Coronary artery (tissue), 2 donors: ENCODE measurements at places on chromosomes 2 and 18.

DNA sequence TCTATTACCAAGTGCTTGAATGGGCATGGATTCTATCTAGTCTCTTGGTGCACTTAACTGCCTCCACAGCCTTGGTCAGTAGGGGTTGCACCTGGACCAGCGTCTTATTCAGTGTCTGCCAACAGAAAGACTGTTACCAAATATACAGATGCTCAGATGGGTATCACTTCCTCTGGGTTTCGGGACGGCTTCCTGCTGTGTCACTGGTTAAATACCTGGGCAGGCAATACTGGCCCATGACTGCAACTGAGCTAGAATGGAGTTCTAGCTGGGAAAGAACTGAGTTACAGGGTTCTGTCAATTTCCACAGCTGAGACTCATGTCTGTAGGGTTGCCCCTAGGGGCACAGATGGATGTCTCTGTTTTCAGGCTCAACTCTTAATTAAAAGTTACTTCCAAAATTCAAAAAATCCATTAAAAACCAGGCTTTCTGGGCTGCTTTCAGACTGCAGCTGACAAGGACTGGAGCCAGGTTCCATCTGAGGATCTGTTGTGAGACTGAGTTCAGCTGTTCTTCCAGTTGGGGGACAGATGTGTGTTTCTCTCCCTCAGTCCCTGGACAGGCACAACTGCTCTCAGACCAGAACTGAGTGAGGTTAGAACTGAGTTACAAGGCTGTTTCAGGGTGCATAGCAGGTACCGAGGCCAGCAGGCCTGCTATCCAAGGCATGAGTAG, 789.6 kb upstream of the SLC8A1 start:
- DNase-seq, result no peak

DNA sequence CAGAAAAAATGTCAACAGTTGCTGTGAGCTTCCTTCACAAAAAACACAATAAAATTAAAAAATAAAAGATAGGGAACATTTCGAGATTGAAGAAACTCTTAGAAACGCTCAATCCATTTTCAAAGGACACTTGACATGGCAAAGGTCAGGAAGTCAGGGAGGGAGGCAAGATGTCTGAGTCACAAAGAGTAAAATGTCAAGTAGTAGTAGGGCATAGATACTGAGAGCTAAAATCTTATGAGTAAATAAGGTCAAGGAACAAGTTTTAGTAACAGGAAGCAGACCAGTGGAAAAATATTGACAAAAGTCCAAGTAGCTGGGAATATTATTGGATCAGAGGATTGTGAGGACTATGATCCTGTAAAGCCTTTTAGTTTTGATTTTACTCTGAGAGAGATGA, 495.6 kb downstream of the TMX3 start:
- DNase-seq, result no peak

DNA sequence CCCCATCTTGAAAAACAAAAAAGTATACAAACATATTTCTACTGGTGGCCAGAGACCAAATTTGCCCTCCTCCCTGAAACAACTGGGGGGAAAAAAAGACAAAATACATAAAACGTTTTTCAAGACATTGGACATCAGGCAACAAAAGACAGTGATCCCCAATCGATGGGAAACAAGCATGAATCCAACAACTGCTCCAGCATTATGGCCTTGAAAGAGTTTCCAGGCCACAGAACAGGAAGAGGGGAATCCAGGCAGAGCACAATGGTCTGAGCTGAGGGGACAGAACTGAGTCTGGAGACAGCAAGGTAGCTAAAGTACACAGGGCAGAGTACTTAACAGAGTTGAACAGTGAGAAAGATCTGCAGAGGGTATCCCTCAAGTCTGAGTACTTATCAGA, 4.4 kb downstream of the CCDC88A start:
- DNase-seq, result no peak

GRCh38 chr2:101808006-101808562, 110.6 kb downstream of the MAP4K4 start:
- DNase-seq, result no peak

- no peak for DNase-seq
Observed at GRCh38 chr2:225008935-225009334, 33.3 kb downstream of the DOCK10 start.

- DNase-seq, result no peak
Observed at GRCh38 chr2:20565623-20566236, 85.2 kb downstream of the HS1BP3 start.

- DNase-seq, result no peak
Observed at GRCh38 chr2:36708041-36708741, 11.7 kb downstream of the VIT start.

DNA sequence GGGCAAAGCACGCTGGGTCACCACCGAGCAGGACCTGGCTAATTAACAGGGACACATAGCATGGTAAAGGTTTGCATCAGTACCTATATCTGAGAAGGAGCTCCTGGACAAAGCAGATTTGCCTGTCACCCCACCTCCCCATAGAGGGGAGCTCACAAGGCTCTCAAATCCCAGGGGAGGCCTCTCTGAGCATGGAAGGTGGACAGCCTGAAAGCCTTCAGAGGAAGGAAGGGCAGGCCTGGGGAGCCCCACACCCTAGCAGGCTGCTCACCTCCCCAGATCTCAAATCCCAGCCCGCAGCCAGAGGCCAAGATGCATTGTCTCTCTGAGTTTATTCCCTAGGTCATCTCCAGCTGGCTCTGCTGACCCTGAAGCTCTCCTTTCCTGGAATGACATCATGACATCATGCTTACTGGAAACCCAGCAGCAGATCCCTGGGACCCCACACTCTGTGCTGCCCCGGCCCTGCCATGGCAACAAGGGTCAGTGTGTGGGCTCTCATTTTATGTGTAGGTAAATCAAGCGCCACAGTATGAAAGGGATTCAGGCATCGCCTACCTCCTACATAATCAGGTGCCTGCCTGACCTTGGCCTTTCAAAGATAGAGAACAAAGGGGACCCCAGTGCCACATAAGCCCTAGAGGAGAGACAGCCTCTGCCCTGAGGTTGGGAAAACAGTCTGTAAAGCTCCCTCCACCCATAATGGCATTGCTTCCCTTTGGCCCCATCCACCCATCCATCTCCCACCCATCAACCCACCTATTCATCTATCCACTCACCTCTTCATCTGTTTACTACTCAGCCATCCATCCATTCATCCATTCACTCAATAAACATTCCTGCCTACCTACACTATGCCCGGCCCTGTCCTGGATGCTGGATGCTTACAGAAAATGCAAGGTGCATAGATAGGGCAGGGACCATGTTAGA, 15.7 kb upstream of the TEX51 start:
- peak; percentile 49 for DNase-seq

DNA sequence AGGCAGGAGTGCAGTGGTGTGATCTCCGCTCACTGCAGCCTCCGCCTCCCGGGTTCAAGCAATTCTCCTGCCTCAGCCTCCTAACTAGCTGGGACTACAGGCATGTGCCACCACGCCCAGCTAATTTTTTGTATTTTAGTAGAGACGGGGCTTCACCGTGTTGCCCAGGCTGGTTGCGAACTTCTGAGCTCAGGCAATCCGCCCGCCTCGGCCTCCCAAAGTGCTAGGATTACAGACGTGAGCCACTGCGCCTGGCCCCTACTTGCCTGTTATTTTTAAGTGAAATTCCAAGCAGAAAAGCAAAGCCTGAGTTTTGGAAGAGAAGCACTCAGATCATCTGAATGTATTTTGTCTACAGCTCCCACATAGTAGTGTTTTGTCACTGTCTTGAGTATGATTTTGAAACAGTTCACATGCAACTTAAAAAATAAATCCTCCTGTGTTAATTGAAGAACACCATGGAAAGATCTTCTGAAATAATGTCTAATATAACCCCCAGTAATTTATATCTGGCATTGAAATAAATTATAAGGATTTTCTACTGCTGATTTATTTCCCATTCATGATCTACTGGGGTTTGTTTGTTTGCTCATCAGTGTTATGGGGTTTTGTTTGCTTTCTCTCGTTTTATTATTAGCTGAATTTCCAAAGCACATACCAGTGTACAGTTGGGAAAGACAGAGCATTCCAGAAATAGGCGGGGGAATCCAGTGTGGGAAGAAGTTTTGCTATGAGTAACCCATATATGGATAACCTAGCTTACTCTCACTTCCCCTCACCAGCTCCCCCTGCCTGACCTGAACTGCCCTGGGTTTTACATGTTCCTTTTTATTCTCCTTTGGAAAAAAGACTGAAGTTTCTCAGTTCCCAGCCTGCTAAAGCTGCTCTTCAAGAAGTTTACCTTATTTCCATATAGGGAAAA, 80.1 kb upstream of the MAP3K20 start:
- no peak for DNase-seq

DNA sequence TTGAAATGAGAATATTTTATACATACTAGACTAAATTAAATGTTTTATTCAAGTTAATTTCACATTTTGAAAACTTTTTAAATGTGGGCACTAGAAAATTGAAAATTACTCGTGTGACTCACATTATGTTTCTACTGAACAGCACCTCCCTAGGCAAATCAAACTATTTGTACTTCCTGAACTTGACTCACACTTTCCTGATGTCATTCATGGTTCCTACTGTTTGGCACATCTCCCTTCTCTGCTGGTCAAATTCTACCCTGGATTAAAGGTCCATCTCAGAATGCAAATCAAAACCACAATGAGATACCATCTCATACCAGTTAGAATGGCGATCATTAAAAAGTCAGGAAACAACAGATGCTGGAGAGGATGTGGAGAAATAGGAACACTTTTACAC, 16.7 kb downstream of the LHCGR start:
- DNase-seq, result no peak

DNA sequence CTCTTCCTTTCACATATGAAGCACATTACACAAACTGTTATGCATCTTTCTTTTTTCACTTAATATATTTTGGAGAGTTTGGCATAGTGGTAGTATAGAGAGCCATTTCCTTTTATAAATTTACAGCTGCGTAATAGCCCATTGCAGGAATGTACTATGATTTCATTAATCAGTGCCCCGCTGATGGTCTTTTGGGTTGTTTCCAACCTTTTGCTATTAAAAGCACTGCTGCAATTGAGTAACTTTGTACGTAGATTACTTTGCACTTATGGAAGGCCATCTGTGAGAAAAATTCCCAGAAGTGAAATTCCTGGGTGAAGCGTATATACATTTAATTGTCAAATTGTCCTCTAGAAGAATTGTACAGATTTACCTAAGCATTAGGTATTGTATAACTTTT, 565.3 kb upstream of the ZNF804A start:
- DNase-seq, result no peak
